ENCODE measurements at places on chromosomes 16 and 17.
A peak's percentile ranks its signal among the peaks of the same experiment; 100 is the strongest.

GRCh38 chr17:15398291-15398690 lies 56.9 kb upstream of the TEKT3 start:
- no peak for ATAC-seq

DNA sequence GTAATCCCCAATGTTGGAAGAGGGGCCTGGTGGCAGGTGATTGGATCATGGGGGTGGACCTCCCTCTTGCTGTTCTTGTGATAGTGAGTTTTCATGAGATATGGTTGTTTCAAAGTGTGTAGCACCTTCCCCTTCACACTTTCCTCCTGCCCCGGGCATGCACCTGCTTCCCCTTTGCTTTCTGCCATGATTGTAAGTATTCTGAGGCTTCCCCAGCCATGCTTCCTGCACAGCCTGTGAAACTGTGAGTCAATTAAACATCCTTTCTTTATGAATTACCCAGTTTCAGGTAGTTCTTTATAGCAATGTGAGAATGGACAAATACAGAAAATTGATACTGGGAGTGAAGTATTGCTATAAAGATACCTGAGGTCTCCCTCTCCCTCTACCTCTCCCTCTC lies 29.4 kb downstream of the RNF112 start:
- ATAC-seq, result peak; percentile 56

- no peak for ATAC-seq
Measured at GRCh38 chr17:75454193-75454592, 2.2 kb upstream of the TMEM94 start.

- peak; percentile 79 for ATAC-seq
Measured at GRCh38 chr16:66954097-66954659, 6.9 kb upstream of the CES3 start.

- no peak for ATAC-seq
Measured at GRCh38 chr16:54178478-54178976, 108.1 kb downstream of the IRX3 start.

GRCh38 chr17:60079401-60080243 lies 901 bp upstream of the HEATR6 start:
- ATAC-seq, result no peak

- ATAC-seq, result no peak
Measured at GRCh38 chr16:86227801-86228200, 282.5 kb upstream of the FOXF1 start.

DNA sequence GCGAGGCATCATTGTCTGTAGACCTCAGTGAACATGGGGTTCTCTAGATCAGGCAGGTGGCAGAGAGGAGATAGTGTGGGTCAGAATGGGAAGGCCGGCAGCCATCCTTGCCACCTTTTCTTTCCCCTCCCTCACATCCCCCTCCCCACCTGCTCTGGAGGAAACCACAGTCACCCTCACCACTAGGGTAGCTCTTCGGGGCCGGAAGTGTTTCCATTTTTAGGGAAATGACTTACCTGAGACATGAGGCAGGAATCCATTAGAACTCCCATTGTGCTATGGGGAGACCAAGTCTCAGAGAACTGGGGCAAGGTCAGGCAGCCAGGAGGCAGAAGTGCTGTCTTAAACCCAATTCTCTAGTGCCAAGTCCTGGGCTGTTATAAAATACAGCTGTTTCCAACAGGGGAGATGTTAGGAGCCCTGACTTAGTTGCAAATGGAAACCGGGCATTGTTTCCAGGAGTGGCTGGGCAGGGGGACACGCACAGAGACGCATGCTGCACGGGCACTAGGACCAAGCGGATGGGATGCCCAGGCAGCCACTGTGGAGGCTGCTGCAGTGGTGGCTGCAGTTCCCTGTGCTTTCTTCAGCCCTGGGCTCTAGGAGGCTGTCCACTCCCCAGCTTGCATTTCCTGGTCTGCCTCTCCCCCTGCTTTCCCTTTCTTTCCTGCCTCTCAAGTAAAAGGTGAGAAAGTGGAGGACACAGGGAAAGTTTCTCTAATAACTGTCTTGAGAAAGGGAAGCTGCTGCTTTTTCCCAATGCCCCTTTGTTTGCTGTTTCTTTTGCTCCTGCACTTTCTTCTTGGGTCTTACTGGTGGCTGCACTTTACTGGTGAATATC lies 2.8 kb downstream of the HAS3 start:
- ATAC-seq, result no peak

- ATAC-seq, result no peak
Measured at GRCh38 chr16:9297437-9298113, 206.1 kb downstream of the HAPSTR1 start.

GRCh38 chr17:10837921-10838320 lies at the start of gene PIRT:
TSS of gene PIRT (minus strand) at chr17:10838087. CDS start at chr17:10825645, 12,442 bp downstream.
- no peak for ATAC-seq

GRCh38 chr16:85386467-85387170 lies 226.5 kb upstream of the GSE1 start:
- ATAC-seq, result no peak

Measured in activated T-helper 17 cell treated with anti-CD3 and anti-CD28 coated beads, Interleukin-2, amount 50 U/mL, for 72 hours (primary cell).